GM04503 (cell line): ENCODE measurements at places on chromosomes 3 and 15.

- DNase-seq, result no peak
These were observed 57.6 kb upstream of the FXR1 start for GRCh38 chr3:180854887-180855286.

GRCh38 chr3:99910752-99911290, 93.2 kb downstream of the CMSS1 start:
- DNase-seq, result no peak

- DNase-seq, result no peak
These were observed 83.5 kb downstream of the FAM81A start for GRCh38 chr15:59521443-59521842.

DNA sequence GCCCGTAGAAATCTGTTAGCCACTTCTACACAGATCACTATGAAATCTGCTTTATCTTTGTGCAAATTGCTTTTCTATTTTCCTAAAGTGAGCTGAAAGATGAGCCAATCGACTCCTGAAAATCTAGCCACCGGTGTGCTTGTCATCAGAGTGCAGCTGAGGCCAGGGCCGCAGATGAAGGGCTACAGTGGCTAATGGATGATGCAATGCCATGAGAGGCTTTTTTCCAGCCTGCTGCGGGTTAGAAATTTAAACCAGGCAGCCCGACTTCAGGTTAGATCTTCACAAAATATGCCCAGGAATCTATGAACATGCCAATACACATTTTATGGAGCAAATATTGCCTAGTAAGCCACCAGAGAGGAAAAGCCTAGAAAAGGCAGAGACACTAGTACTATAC, 948.2 kb upstream of the CFAP20DC start:
- no peak for DNase-seq

DNA sequence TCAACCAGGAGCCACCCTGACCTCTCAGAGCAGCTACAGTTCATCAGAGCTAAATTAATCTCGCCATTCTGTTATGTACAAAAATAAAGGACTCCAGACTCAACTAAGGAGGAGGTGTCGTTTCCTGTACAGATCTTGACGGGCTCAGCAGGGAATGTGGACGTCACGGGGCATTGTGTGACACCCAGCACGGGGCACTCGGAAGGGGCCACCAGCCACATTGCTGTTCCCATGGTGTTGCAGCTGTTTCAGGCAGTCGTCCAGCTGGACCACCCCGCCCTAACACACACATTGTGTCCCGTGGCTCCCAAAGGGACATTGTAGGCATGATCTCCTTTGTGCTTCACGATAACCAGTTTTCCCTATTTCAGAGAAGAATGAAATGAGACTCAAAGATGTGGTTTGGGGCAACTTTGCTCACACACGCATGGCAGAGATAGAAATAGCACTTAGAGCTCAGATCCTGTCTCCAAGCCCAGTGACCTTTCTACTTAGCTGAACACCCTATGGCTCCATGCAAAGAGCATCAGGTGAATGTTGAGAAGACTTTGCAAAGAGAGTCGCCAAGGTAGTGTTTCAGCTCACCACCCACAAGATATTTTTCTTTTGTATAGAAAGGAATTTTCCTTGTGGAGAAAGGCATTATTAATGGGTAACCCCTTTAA, 5.5 kb downstream of the SSUH2 start:
- DNase-seq, result no peak

- peak; percentile 94 for DNase-seq
These were observed 9.0 kb upstream of the LRRFIP2 start for GRCh38 chr3:37183375-37183831.

- DNase-seq, result no peak
These were observed 4.5 kb downstream of the NR1I2 start for GRCh38 chr3:119786409-119786808.

DNA sequence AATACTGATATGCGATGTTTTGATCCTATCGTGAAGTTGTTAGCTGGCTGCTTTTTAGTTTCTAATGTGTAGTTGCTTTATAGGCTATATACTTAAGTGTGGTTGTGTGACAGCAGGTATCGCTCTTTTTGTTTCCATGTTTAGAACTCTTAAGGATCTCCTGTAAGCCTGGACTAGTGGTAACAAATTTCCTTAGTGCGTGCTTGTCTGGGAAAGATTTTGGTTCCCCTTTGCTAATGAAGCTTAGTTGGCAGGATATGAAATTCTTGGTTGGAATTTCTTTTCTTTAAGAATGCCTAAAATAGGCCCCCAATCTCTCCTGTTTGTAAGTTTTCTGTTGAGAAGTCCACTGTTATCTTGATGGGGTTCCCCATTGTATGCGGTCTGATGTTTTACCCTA, 173.6 kb downstream of the DOCK3 start:
- DNase-seq, result no peak

DNA sequence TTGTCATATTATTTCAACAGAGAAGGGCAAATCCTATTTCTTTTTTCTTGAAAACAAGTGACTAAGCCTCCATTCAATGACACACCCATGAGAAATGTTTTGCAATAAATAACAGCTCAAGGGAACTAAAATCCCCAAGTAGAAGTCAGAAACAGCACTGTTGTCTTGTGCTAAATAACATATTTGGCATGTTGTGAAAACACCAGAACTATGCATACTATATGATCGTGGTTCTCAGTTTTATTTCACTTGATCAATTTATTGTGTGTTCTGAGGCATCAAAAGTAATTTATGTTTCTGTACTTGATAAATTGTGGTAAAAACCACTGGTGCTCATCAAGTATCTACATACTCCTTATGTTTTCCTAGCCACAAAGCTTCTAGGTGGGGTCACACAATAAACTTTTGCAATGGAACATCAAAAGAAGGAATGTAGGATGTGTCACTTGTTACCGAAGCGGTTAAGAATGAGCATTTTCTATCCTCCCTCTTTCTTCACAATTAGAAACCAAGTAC, 691.7 kb upstream of the CBLB start:
- DNase-seq, result peak; percentile 89

GRCh38 chr3:134802428-134803050, 7.5 kb downstream of the EPHB1 start:
- no peak for DNase-seq

DNA sequence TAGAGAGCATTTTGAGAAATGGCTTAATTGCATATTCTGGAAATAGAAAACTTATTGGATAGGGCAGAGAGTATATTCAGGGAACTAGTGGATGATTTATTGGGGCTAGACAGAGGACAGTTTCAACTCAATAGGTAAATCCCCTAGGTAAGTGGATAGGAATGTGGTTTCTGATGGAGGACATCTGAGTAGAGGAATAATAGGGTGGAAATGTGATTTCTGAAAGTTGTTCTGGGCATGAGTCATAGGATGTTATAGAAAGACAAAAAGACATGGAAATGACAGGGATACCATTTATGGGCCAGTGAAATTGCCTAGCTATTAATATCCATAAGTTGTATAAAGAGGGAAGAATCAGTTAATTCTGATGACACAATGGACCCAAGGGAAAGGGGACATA, 563.3 kb upstream of the GOLIM4 start:
- DNase-seq, result no peak

GRCh38 chr3:13582366-13583250, 33.7 kb downstream of the FBLN2 start:
- no peak for DNase-seq
